Left lung (tissue), 14 donors: ENCODE measurements at places on chromosomes 2 and 18. TPM values are rescaled to one million over a fixed set of nuclear protein-coding genes. Genes with fewer than 3 reads are reported as not detected.

- no peak for DNase-seq
These were observed 227.6 kb downstream of the SATB2 start for GRCh38 chr2:199230091-199230490.

DNA sequence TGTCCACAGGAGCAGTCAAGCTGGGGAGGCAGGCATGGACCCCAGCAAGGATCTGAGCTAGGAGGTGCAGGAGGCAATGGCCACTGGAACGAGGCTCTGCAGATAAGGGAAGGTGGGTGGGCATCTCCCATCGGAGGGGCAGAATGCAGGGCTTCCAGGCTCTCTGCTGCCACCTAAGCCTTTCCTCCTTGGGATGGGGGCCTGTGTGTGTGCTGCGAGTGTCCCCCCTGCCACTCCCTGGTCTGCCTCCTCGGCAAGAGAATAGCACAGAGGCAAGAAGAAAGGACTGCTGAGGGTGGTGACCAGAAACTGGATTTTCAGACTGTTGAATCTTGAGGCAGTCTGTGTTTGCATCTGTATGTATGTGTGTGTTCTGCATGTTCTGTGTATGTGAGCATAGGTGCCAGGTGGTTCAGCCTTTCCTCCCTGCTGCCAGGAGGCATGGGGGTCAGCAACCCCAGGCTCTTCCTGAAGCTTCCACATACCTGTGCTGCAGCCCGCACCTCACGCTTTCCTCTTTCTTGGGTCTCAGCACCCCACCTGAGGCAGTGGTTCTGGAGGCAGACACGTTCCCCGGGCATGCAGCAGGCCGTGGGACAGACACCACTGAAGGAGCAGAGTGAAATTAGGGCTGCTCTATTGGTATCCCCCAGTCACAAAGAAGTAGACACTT is 86.7 kb downstream of the EPAS1 start:
- no peak for DNase-seq

- no peak for DNase-seq
These were observed 8.6 kb downstream of the SNRNP27 start for GRCh38 chr2:69902213-69902922.

DNA sequence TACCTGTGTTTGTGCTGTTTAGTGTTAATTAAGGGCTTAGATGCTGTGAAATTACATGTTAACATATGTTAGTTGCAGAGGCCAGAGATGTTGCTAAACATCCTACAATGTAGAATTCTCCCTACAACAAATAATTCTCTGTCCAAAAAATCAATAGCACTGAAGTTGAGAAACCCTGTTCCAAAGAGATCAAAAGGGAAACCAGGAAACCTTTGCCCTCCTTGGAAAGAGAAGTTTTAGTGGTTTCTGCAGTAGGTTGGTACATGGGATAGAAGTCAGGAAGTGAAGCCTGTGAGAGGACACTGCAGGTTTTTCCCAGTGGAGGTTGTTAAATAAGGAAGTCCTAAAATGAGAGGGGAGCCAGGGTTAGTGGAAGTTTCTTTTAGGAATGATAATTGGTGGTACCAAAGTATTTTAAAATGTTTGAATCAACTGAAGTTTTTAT is 6.3 kb upstream of the RMDN2 start:
- DNase-seq, result no peak

DNA sequence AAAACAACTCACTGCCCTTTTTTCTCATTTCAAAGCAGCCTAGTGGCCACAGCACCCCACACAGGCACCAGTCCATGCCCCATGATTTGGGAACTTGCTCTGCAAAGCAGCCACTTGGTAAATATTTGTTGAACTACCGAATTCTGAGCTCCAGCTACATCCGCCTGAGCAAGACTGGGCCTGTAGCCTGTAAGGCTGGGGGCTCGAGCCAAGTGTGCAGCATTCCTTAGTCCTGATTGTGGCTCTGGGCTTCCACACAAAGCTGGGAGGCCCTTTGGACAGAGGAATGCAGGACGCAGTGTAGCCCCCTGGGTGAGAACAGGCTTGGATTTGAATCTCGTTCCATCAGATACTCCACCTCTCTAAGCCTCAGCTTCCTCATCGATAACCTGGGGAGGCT is 88.4 kb downstream of the ACTR2 start:
- DNase-seq, result peak; percentile 55

- no peak for DNase-seq
These were observed 17.8 kb upstream of the FAM98A start for GRCh38 chr2:33616873-33617272.

The CFAP65 gene
- 4.3 TPM for total RNA-seq

The METTL8 gene
- total RNA-seq, result 14.7 TPM
